ENCODE measurements at places on chromosomes 5 and 9. TPM values are rescaled to one million over a fixed set of nuclear protein-coding genes. Genes with fewer than 3 reads are reported as not detected.

- no peak overlapping the region for H3K27ac ChIP-seq
- no peak for DNase-seq
- H3K4me1 ChIP-seq, result no peaks in the 10 kb centered on the region
- H3K27me3 ChIP-seq, result no peaks in the 10 kb centered on the region
Measured at GRCh38 chr5:78765756-78766411, 117.3 kb upstream of the LHFPL2 start.

- H3K4me3 ChIP-seq, result peak overlapping the region; percentile 65
- H3K36me3 ChIP-seq, result no peaks in the 10 kb centered on the region
- DNase-seq, result no peak
- no peak overlapping the region for H3K27ac ChIP-seq
- peaks cover 59% of the 10 kb centered on the region for H3K27me3 ChIP-seq
- H3K4me1 ChIP-seq, result peaks cover 36% of the 10 kb centered on the region
Measured at GRCh38 chr9:21965401-21965951, 28.7 kb downstream of the CDKN2A start.

NIM1K gene
- total RNA-seq, result 0.41 TPM

TYRP1 gene
- not detected for total RNA-seq

- H3K27me3 ChIP-seq, result no peaks in the 10 kb centered on the region
- H3K27ac ChIP-seq, result no peak overlapping the region
- peaks cover 14% of the 10 kb centered on the region for H3K36me3 ChIP-seq
- DNase-seq, result peak; percentile 5
- H3K4me3 ChIP-seq, result no peak overlapping the region
Measured at GRCh38 chr9:385818-386398, 171.2 kb downstream of the DOCK8 start.

DNA sequence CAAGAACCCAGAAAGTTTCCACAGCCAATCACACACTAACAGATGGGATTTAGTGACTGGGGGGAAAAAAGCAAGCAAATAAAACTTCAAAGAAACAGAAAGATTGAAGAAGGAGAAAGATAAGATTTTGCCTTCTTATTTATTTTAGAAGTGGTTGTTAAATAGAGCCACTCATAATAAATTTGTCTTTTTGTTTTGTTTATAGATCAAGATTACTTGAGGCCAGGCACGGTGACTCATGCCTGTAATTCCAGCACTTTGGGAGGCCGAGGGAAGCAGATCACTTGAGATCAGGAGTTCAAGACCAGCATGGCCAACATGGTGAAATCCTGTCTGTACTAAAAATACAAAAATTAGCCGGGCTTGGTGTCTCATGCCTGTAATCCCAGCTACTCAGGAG lies 94.9 kb upstream of the RANBP3L start:
- no peaks in the 10 kb centered on the region for H3K27me3 ChIP-seq
- DNase-seq, result no peak
- H3K4me3 ChIP-seq, result no peak overlapping the region
- H3K36me3 ChIP-seq, result no peaks in the 10 kb centered on the region
- no peak overlapping the region for H3K27ac ChIP-seq
- H3K4me1 ChIP-seq, result no peaks in the 10 kb centered on the region

DNA sequence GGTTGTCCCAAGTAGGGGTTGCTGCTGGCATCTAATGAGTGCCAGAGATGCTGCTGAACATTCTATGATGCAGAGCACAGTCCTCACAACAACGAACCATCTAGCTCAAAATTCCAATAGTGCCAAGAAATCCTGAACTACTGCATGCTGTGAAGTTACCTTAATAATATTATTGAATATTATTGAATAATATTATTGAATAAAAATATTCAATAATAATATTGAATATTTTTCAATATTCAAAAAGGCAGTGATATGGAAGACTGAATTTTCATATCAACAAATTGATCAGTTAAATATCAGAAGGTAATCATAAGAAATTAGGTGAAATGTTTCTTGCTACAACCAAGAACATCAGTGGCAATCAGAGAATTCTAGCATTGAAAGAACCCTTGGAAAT lies 2.8 kb downstream of the HTR4 start:
- no peak overlapping the region for H3K27ac ChIP-seq
- peaks cover 17% of the 10 kb centered on the region for H3K27me3 ChIP-seq
- DNase-seq, result no peak

SLC27A6 gene
- not detected for total RNA-seq

NFIB gene
- 0.15 TPM for total RNA-seq

- DNase-seq, result no peak
- no peak overlapping the region for H3K4me3 ChIP-seq
- peaks cover 5% of the 10 kb centered on the region for H3K36me3 ChIP-seq
- H3K27ac ChIP-seq, result no peak overlapping the region
- no peaks in the 10 kb centered on the region for H3K27me3 ChIP-seq
Measured at GRCh38 chr5:78922879-78923621, 62.1 kb downstream of the ARSB start.

COL23A1 gene
- total RNA-seq, result 0.13 TPM

ACOT12 gene
- not detected for total RNA-seq

GRCh38 chr9:129422843-129423192 lies 198.1 kb downstream of the C9orf50 start:
- H3K4me1 ChIP-seq, result peaks cover 16% of the 10 kb centered on the region
- peak overlapping the region; percentile 21 for H3K27ac ChIP-seq
- H3K4me3 ChIP-seq, result no peak overlapping the region

Data from T-cell (primary cell).